CD8-positive, alpha-beta memory T cell (primary cell): ENCODE measurements at places on chromosomes 12 and 14. TPM values are rescaled to one million over a fixed set of nuclear protein-coding genes. Genes with fewer than 3 reads are reported as not detected.

Gene DTX1
- 2.2 TPM for total RNA-seq

Gene GCN1
- total RNA-seq = 150 TPM

Gene ANO4
- total RNA-seq = not detected

Gene LALBA
- not detected for total RNA-seq

Gene TAS2R42
- total RNA-seq = not detected

Gene ENDOU
- not detected for total RNA-seq

Gene RGS6
- total RNA-seq = 0.60 TPM

Gene KLHL33
- total RNA-seq = 0.09 TPM

Gene GLI1
- 0.55 TPM for total RNA-seq

Gene KCNA5
- total RNA-seq = not detected

Gene HNF1A
- not detected for total RNA-seq

Gene LBHD2
- total RNA-seq = not detected

Gene CRADD
- total RNA-seq = 8.6 TPM
